ENCODE measurements at places on chromosomes 2 and 18. TPM values are rescaled to one million over a fixed set of nuclear protein-coding genes. Genes with fewer than 3 reads are reported as not detected.

The SH3BP4 gene
- 8.9 TPM for total RNA-seq

The TRIM43B gene
- total RNA-seq, result not detected

The RAB10 gene
- total RNA-seq, result 49.1 TPM

The IL36RN gene
- not detected for total RNA-seq

The NMUR1 gene
- total RNA-seq, result 0.52 TPM

The PPP1R7 gene
- 44.4 TPM for total RNA-seq

The C2orf80 gene
- not detected for total RNA-seq

The BOLL gene
- total RNA-seq, result 2.6 TPM

The SAG gene
- not detected for total RNA-seq

The VWC2L gene
- total RNA-seq, result 0.52 TPM

The AQP4 gene
- total RNA-seq, result 4.2 TPM
